ENCODE measurements at places on chromosomes 11 and 22.
A peak's percentile ranks its signal among the peaks of the same experiment; 100 is the strongest.

DNA sequence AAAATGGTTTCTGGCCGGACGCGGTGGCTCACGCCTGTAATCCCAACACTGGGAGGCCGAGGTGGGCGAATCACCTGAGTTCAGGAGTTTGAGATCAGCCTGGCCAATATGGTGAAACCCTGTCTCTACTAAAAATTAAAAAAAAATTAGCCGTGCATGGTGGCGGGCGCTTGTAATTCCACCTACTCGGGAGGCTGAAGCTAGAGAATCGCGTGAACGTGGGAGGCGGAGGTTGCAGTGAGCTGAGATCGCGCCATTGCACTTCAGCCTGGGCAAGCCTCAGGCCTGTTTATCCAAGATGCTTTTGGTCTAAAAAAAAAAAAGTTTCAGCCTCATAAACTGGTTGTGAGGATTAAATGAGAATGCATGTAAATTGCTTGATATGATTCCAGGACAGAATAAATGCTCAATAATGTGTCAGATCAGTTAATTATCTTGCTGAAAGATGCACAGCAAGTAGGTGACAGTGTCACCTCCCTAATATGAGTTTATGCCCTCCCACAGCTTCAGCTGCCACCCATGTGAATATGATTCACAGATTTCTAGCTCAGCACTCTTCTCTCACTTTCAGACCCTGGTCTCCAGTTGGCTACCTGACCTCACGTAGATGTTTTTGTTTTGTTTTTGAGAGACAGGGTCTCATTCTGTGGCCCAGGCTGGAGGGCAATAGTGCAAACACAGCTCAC is 1.1 kb upstream of the ALG8 start:
- peak; percentile 63 for DNase-seq

GRCh38 chr11:66914505-66914904 is 43.7 kb downstream of the PC start:
- no peak for DNase-seq

GRCh38 chr22:47089796-47090460 is 327.5 kb downstream of the TBC1D22A start:
- no peak for DNase-seq

DNA sequence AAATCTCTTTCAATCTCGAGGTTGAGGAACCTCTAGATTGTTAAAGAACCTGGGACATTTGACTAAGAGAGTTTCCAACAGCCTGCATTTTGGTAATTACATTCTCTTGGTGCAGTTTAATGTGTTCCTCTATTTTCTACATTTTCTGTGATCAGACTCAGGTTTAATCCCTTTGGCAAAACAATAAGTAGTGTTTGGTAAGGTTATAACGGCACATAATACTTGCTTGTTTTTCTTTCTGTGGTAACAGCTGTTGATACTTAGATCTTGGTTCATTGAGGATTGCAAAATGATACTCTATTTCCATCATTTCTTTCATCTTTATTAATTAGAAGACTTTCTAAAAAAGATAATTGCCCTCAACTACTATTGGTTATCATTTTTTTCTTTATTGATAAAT is 271.3 kb downstream of the SBF2 start:
- no peak for DNase-seq

GRCh38 chr11:117427356-117427874 is 99.8 kb downstream of the CEP164 start:
- no peak for DNase-seq

- DNase-seq: no peak
Observed at GRCh38 chr11:68140496-68141245, 19.5 kb upstream of the CHKA start.

- no peak for DNase-seq
Observed at GRCh38 chr22:21010426-21011113, 4.4 kb upstream of the P2RX6 start.

- DNase-seq: no peak
Observed at GRCh38 chr11:80960381-80961029, 1519.7 kb upstream of the TENM4 start.

- DNase-seq: peak; percentile 46
Observed at GRCh38 chr22:37623075-37624016, 14.7 kb downstream of the GGA1 start.

DNA sequence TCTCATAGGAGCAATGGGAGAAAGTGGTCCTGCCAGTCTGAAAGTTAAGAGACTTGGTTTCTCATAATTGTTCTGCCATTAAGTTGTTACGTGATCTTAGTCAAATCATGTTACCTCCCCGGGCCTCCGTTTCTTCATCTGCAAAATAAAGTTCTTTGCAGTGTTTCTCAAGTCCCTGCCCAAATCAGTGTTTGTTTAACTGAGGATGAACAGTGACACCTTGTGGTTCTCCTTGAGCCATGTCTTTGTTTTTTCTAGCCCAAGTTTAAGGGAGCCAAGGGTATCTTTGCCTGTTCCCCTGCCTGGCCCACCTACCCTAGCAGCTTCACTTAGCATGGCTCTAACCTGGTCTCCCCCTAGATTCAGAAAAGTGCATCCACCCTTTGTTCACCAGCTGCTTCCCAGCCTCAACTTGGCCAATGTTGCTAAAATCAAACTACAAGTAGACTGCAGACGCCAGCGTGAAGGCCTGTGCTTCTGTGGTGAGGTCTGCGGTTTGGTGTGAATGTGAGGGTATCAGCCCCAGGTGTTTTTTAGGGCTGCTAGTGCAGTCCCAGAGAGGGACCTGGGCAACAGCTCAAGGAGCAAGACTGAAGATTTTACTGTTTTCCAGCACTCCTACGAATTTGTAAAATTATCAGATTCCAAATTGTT is 35.5 kb downstream of the FZD4 start:
- DNase-seq: peak; percentile 79

GRCh38 chr11:78187366-78188285 is 800 bp downstream of the KCTD21 start:
- peak; percentile 82 for DNase-seq
